Hematopoietic multipotent progenitor cell treated with erythropoietin and hydrocortisone succinate and interleukin-3 and kit ligand, for 17 days (in vitro differentiated cells): ENCODE measurements at places on chromosomes 4 and X.

DNA sequence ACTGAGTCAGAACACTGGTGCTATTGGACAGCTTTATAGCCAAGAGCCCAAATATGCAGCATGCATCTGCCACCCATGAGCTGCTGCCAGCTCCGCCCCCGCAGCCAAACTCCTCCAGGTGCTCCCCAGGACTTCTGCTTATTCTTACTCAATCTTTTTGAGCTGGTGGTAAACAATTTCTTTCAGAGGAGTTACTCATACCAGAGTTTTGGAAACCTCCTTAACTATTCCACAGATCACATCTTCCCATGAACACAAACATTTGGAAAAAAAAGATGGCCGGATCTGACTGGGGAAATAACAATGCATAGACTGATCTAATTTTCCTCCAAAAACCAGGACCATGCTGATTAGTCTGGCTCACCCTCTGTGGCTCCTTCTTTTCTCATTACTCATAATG, 399.9 kb downstream of the GPM6A start:
- DNase-seq = no peak

GRCh38 chr4:2451036-2451520, 17.8 kb upstream of the RNF4 start:
- no peak for DNase-seq

GRCh38 chr4:159697322-159698283, 594.7 kb downstream of the RAPGEF2 start:
- DNase-seq = no peak

DNA sequence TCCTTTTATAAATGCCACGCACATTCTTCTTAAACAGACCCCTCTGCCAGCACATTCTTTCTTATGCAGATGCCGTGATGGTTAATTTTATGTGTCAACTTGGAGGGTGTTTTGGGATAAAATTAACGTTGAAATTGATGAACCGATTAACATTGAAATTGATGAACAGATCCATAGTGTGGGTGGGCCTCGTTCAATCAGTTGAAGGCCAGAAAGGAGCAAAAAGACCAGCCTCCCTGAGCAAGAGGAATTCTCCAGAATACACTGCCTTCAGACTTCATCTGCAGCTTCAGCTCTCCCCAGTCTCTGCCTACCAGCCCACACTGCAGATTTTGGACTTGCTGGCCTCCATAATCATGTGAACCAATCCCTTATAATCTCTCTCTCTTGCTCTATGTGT, 233.6 kb upstream of the BCOR start:
- no peak for DNase-seq

DNA sequence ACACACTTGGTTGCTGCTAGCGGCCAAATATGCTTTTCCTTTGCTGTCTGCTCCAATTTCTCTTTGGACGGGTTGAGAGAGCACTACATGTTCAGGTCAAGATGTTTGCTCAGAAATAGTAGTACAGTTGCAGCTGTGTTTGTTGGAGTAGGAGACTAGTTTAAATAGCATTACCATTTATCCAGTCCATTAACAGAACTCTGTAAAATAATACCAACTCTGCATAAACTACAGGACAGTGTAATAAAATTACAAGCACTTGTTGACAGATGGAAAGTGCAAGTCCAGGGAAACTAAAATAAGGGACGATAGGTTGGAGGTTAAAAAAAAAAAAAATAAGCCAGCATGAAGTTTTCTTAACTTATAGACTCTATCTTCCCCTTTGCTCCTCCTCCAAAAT, 20.2 kb downstream of the SLIT2 start:
- no peak for DNase-seq

GRCh38 chrX:19839770-19840254, 47.6 kb downstream of the SH3KBP1 start:
- DNase-seq = no peak

GRCh38 chrX:67893931-67894330, 350.1 kb downstream of the AR start:
- DNase-seq = no peak
